ENCODE measurements at places on chromosomes 4 and X.

DNA sequence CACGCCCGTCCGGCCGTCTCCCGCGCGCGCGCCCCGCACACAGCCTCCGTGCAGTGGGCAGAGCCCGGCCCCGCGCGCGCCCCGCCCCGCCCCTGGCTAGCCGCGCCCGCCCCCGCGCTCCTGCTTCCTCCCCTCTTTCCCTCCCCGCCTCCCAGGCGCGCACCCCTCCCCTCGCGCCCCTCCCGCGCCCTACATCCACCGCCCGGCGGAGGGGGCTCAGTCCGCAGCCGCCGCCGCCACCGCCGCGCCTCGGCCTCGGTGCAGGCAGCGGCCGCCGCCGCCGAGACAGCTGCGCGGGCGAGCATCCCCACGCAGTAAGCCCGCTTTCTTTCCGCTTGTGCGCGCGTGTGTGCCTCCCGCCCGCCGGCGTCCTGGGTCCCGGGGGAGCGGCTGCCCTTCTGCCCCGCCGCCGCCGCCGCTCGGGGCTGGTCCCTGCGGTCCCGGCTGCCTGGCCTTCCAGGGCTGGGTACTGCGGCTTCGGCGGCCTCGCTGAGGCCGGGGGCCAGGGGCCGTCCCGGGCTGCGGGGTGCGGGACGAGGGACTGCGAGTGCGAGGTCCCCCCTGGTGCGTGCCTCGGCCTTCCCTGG lies at the start of gene FHL1:
FHL1 (plus strand) TSS at position 219 of the 587 bp plus-strand sequence.
- DNase-seq: no peak

DNA sequence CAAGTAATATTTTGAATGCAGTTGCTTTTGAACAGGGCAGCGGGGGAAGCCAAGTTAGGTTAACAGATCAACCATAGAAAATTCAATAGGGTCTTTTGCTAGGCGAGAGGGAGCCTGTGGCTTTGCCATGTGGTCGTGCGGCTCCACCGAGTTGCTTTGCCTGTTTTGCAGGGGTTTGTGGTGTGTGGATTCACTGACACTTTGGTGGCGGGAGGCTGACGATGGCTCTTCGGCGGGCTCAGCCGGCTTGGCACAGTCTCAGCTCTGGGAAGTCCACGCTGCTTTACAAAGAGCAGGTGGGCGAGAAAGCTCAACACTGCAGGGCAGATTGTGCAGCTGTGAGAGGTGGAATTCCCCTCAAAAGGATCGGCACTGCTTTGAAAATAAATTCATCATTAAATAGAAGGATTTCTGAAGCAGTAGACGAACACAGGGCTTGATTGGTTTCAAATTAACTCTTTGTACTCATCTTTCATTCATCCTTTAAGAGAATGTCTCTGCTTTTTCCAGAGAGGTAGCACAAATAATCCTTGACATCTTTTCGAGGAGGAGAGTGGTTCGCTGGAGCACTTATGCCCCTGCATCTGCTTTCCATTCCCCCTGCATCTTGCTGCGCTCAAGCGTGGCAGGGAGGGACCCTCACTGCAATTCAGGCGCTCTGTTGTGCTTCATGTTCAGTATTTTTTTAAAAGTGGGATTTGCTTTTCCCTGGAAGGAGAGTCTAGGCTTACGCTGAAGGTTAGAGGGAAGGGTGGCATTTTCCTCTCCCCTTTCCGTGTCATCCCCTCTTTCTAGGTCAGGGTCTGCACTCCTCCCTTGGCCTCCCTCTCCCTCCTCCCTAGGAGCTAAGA lies 201.8 kb upstream of the LEF1 start:
- peak; percentile 28 for DNase-seq

GRCh38 chr4:8778291-8778690 lies 93.3 kb downstream of the HMX1 start:
- no peak for DNase-seq

GRCh38 chrX:68914479-68914946 lies 85.7 kb downstream of the EFNB1 start:
- DNase-seq: no peak

- no peak for DNase-seq
These were observed 3.3 kb upstream of the HMGB2 start for GRCh38 chr4:173337463-173337862.

- no peak for DNase-seq
These were observed 1141.8 kb upstream of the PCDH7 start for GRCh38 chr4:29578329-29578728.

DNA sequence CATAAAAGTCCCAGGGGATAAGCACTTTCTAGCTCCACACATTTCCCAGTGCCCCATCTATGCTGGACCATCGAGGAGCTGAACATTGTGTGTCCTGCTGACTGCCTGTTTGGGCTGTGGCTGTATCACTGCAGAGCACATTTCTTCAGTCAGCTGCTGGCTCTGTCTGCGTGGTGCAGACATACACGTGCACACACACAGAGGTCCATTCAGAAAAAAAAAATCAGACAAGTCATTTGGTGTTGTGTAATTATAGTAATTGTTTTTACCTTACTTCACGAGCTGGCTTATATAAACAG lies 1.1 kb upstream of the PDLIM3 start:
- DNase-seq: no peak

- no peak for DNase-seq
These were observed 59.5 kb downstream of the SH2D1A start for GRCh38 chrX:124405868-124406267.

GRCh38 chr4:70613306-70614183 lies 15.0 kb upstream of the ENAM start:
- DNase-seq: no peak

DNA sequence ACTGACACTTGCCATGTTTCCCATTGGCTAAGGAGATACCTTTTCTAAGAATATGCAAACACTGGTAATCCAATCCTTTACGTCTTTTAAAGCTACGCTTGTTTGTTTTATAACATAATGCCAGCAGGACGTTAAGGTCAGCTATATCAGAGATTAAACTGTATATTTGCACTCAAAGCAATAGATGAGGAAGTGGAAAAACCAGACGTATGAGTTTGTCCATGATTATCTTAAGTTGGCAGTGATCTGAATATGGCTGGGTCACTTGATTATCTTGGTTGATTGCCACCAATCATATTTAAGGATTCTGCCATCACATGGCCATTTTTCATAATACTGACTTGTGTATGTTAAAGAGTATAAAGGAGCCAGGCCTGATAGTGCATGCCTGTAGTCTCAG lies 19.4 kb downstream of the TMSB4X start:
- no peak for DNase-seq

- DNase-seq: no peak
These were observed 58.4 kb downstream of the RXFP1 start for GRCh38 chr4:158580064-158580463.

DNA sequence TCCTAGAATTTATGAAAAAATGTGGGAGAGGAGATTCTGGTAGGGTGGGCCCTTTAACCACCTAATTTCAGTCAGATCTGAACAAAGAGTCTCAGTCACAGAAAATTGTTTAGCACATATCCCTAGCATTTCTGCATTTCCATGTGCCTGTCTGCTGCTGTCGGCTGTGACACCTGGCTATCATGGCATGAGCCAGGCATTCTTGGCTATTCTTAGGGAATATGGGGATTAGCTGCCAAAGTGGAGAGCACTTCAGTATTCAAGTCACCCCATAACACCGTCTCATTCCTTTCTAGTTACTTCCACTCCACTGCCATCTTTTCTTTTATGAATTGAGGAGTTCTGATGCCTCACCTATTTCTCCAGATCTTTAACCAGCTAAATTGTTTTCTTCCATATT lies 211.5 kb downstream of the FRAS1 start:
- no peak for DNase-seq

GRCh38 chrX:106391284-106391911 lies 220.4 kb upstream of the RADX start:
- no peak for DNase-seq

DNA sequence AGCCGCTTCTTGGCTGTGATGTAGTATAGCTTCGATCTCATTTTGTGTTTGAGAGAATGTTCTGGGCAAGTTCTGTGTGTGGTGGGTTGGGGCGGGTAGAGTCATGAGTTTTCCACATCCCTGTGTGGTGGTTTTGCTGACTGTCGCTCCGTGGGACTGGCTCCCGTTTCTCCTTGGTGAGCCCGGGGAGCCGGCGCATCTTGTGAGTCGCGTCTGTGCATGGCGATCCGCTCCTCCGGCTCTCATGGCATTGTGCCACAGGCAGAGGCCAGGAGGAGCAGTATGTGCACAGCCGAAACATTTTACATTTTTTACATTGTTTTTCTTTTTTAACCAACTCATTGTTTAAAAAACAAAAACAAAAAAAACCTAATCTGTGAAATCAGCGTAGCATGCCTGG lies 27.7 kb upstream of the TBC1D14 start:
- no peak for DNase-seq

DNA sequence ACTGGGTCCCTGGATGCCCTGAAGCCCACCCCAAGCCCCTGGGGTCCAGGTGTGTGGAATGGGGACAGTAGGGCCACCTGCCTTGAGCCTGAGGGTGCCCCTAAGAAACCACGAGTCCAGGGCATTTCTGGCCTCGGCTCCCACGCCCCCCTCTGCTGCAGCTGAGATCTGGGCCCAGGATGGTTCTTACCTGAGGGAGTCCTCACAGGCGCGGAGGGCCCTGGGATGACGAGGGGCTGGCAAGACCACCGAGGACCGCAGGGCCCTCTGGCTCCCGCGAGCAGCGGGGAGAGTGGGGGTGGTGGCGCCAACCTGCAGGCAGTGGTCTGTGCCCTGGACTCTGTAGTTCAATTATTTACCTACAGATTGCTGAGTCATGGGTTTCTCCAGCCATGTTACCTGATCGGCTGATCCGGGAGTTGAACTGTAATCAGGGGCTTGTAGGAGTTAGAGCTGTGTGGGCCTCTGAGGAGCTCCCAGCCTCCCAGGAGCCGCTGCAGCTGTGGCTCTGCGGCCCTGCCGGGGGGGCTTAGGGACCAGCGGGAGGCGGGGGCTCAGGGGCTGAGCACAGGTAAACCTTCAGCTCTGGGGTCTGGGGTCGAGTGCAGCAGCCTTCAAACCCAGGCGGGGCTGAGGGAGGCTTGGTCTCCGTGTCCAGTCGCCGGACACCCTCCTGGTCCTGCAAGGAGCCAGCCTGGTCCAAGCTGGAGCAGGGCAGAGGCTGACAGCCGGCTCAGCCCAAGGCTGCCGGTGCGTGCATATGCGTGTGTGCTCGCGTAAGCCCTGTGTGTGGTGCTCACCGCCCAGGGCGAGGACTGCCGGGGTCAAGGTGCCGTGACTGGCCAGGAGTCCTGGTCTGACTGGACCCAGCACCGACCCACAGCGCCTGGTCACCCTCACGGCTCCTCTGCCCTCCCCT lies at the start of gene SLC26A1:
SLC26A1 (minus strand) TSS at position 294 of the 919 bp plus-strand sequence. CDS start 1,701 bp downstream, outside the sequence.
- no peak for DNase-seq

DNA sequence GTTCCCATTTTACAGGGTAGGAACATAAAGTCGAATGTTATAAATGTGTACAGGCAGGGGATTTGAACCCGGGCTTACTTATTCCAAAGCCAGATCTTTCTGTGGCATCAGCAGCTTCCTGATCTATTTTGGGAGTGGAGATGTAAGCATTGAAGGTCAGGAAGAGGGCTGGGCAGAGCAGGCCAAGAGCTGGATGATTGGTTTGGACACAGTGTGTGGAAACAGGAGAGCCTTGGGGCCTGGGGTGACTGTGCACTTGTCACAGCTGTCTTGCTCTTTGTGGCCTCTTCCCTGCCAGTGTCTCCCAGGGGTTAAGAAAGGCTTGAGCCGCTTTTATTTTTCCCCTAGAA lies 127.9 kb upstream of the ENPP6 start:
- no peak for DNase-seq

DNA sequence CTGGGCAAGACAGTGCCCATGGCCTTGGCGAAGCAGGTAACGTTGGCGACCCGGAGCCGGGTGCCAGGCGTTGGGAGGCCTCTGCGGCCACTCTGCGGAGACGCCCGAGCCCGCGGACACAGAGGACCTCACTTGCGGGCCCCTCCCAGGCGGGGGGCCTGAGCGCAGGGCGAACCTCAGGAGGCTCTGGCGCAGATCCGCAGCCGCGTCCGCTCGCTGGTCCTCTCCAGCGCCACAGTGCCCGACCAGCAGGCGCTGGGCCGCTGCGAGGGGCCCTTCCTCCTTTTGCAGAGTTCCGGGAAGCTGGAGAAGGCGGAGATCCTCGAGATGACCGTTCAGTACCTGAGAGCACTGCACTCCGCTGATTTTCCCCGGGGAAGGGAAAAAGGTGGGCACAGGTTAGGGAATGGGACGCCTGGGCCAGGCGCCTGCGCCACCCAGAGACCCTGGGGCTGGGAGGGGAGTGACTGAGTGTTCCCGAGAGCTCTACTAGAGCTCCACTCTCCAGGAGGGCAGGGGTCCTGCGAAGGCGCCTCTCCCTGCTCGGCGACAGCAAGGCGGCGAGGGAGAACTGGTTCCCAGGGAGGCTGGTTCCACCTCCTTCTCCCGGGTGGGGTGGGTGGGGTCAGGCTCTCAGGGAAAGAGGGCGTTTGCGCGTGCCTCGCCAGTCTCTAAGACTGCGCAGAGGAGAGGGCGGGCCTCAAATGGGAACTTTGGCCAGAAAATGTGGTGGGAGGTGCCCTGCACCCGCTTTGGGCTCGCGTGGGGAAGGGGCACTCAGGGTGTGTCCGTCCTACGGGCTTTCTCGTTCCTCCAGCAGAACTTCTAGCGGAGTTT lies 1.4 kb downstream of the HELT start:
- DNase-seq: no peak

GRCh38 chrX:44036336-44036735 lies 63.1 kb upstream of the NDP start:
- DNase-seq: no peak

- no peak for DNase-seq
These were observed 552.3 kb downstream of the PCDH7 start for GRCh38 chr4:31272331-31273061.

- no peak for DNase-seq
These were observed 98.0 kb upstream of the MAGEB16 start for GRCh38 chrX:35700121-35700520.

DNA sequence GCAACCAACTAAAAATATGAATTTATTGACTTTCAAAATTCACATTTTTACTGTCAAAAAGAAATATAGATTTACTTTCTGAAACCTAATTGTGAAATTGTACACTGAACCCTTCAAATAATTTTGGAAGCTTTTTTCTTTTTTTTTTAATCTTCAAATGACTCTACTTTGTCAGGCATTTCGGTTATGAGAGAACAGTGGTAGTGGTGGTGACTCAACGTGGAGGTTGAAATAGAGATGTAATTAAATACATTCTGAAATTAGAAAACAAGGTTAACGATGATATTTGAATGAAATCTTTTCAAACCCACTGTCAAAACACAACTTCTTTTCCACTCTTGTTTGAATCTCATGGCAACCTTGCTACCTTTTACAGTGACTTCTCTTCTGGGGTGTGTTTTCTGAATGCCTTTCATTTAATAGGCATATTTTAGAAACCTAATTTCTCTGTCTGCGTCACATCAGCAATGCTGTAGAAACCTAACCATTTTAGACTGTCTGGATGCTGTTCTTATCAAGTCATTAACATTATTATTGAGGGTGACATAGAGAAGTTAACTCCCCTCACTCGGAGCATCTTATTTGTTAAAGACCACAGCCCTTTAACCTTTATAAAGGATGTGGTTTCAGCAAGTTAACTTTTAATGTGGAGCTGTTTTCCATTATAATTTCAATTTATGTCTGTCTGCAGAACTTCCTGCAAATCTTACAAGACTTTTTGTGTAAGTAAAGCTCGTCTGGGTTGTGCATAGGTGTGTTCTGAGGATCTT lies 136.8 kb downstream of the PCDH7 start:
- no peak for DNase-seq

GRCh38 chr4:51836549-51836948 lies 6.4 kb upstream of the DCUN1D4 start:
- no peak for DNase-seq

- no peak for DNase-seq
These were observed 109.6 kb upstream of the NDP start for GRCh38 chrX:44082829-44083228.

- DNase-seq: no peak
These were observed 17.7 kb downstream of the JAKMIP1 start for GRCh38 chr4:6182376-6183280.

- no peak for DNase-seq
These were observed 35.8 kb upstream of the DYNLT3 start for GRCh38 chrX:37883196-37883595.

- no peak for DNase-seq
These were observed 369.4 kb upstream of the NDST3 start for GRCh38 chr4:117664706-117665444.

Measured in activated gamma-delta T cell treated with anti-CD3 and anti-CD28 coated beads, Interleukin-2, amount 50 U/mL, for 16 hours (primary cell).